Esophagus muscularis mucosa (tissue), 4 donors: ENCODE measurements at places on chromosomes 12 and 14.

DNA sequence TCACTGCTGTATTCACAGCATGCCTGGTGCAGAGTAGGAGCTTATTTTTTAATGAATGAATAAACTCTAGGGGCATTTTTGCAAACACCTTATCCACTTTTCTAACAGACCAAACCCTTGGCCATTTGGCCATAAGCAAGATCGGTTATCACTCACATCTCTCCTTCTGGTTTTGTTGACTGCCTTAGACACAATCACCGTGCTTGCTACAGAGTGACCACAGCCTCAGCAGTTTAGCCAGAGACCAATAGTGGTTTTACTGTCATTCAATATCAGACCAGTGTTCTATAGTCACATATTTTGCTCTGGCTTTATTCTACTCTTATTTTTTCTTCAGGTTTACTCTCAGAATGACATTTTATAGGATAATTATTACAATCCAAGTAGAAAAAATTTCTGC, 2.2 kb downstream of the KLRB1 start:
- DNase-seq = no peak

DNA sequence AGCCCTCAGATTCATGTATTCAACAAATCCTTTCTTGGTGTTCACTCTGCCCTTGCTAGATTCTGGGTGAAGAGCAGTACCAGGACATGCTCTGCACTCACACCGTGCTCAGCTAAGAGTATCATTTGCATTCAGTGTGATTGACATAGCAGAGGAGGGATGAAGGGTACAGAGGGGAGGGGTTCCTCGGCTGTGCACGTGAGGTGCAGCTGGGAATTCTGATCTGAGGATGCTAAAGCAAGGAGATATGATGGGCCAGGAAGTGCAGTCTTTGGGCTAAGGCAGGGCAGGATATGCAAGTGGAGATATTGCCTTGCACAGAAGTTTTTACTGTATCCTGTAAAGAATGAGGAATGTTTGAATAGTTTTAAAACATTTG, 108.6 kb downstream of the FGD4 start:
- DNase-seq = no peak

DNA sequence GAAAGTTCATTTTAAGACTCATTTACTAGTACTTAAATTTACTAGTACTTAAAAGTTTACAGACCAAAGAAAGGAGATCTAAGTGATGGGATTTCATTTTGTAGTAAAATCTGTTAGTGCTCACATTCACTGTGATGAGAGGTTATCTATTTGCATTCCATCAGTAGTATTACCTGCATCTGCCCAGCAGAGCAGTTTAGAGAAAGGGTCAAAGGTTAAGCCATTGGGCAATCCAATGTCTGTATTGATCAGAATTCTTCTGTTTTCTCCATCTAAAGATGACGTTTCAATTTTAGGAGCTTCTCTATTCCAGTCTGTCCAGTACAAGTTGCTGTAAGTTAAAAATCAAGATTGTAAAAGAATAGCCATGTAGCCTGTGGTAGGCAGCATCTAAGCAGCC, 18.3 kb downstream of the RTRAF start:
- DNase-seq = no peak

GRCh38 chr12:104524034-104524832, 67.5 kb downstream of the CHST11 start:
- no peak for DNase-seq

- no peak for DNase-seq
These were observed 9.8 kb downstream of the DAD1 start for GRCh38 chr14:22579236-22579635.

GRCh38 chr14:56806760-56807159, 3.5 kb downstream of the OTX2 start:
- no peak for DNase-seq

GRCh38 chr14:90132821-90133570, 71.2 kb downstream of the KCNK13 start:
- DNase-seq = no peak

DNA sequence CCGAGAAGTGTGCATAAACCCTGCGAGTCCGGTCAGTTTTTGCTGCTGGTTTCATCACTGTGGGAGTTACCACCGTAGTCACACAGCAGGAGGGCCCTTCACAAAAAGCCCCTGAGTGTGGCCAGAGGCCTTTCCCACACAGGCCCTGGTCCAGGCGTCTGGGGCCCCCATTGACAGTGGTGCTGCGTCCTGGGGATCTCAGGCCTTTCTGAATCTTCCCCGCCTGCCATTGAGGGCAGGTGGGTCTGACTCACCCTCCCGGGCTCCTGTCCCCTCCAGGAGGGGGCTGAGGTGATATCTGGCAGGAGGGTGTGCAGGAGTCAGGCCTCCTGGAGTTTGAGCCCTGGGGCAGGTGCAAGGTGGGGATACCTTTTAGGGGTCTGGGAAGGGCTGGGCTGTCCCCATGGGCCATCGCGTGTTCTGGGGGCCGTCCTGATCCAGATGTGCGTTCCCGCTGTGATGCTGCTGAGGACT, 358.5 kb downstream of the TMEM121 start:
- DNase-seq = no peak

GRCh38 chr12:102120886-102121285, 903 bp downstream of the PARPBP start:
- DNase-seq = no peak

GRCh38 chr12:110249105-110249504, 31.9 kb upstream of the ATP2A2 start:
- DNase-seq = no peak

GRCh38 chr12:106138633-106139421, at the start of gene NUAK1:
NUAK1 (minus strand) TSS chr12:106138954; CDS start chr12:106138653, 301 bp downstream.
- no peak for DNase-seq

- DNase-seq = no peak
These were observed 74.6 kb downstream of the ZFP36L1 start for GRCh38 chr14:68718023-68718990.

DNA sequence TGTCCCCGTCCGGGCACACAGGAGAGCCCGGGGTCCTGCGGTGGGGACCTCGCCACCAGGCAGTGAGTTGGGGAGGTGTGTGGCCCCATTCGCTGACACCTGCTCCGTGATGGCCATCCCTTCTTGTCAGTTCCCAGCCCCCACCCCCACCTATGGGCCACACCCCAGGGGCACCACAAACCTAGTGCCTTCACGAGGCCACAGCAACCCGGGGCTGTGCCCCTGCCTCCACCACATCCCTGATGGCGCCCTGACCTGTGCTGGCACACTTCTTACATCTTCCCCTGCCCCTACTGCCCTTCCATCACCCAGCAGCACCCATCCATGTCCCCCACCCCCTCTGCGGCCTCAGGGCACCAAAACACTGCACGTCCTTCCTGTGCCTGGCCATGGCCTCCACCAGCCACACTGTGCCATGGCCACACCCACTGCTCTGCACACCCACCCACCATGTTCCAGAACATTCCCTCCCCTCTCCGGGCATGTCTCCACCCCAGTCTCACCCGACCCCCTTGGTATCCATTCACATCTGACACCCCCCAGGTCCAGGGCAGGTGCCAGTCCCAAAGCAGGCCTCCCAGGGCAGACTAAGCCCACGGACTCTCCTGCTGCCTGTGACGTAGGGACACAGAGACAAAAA, 24.4 kb downstream of the JAG2 start:
- DNase-seq = no peak

DNA sequence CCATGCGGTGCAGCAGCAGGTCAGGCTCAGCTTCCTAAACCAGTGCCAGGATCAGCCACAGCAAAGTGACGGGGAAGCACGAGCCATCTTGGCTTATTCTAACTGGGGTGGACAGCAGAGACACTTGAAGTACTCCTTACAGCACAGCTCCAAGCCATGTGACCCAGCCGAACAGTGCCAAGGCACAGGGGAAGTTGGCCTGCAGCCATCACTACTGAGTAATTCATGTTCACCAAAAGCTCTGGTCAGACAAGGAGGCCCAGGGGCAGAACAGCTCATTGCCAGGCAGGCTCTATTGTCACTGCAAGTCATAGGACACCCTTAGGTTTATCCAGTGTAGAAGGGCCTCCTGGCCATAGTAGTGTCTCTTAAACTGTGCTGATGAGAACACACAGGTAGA, 23.4 kb upstream of the SLC35F4 start:
- DNase-seq = no peak

DNA sequence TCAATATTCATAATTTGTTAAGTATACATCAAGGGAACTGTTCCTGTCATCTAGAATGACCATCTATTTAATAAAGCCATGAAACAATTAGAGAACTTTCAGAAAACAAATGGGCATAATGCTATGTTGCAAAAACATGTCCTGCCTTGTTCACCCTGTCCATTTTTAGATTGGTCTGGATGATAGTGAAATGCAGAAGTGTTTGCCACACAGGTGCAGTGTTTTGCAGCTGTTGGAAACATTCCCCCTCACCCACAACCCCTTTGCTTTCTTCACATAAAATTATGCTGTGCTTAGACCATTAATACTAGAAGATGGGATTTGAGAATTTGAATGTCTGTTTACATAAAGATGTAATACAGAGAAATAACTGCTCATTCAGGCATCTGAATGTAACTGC, 36.5 kb downstream of the LEMD3 start:
- no peak for DNase-seq

GRCh38 chr12:76471579-76471978, 88.0 kb downstream of the OSBPL8 start:
- DNase-seq = no peak

DNA sequence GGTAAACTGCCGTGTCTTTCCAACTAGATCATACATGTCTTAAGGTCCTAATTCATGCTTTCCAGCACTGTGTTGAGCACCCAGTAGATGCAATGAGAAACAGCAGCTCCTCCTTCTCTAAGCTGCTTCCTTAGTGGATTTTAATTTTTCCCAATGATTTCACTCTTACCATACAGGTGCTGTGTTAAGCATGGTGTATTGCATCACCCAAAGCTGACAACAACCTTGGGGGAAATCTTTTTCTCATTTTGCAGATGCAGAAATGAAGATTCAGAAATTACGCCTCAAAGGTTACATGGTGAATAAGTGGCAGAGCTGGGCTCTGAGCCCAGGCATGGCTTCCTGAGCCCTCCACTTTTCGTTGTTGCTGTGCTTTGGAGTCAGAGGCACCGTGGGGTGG, 75.6 kb downstream of the NEDD1 start:
- peak; percentile 45 for DNase-seq

- no peak for DNase-seq
These were observed 53.6 kb downstream of the SLC25A21 start for GRCh38 chr14:37118673-37119366.

GRCh38 chr12:50914872-50915484, 37.4 kb upstream of the HIGD1C start:
- no peak for DNase-seq

DNA sequence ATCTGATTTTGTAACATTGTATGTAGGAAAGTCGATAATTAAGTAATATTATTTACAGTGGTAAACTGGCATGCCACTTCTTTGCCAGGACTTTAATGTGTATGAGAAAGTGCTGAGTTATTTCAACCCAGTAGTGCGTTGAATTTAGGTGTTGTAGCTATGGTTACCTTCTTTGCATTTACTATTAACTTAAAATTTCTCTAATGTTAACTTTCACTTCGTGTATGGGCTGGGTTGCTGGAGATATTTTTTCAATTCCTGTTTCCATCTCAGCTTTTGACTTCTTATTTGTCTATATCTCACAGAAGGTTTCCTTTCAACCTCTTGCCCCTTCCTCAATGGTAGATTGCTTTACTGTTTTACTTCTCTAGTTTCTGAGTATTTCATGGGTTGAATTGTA, 1345.6 kb downstream of the FSCB start:
- no peak for DNase-seq
